GM23338 (cell line): ENCODE measurements at places on chromosomes 13 and 19. TPM values are rescaled to one million over a fixed set of nuclear protein-coding genes. Genes with fewer than 3 reads are reported as not detected.
A peak's percentile ranks its signal among the peaks of the same experiment; 100 is the strongest.

DNA sequence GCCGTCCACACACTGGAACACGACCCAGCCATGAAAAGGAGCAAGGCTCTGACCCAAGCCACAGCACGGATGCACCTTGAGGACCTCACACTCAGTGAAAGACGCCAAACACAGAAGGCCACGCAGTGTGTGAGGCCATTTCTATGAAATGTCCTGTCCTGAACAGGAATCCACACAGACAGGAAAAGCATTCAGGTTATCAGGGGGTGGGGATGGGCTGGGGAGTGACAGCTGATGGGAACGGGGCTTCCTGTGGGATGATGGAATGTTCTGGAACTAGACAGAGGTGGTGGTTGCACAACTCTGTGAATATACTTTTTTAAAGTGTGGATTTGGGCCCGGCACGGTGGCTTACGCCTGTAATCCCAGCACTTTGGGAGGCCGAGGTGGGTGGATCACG is 30.6 kb downstream of the GPX4 start:
- DNase-seq = no peak

The TPGS1 gene
- 29.0 and 38.4 TPM in 2 replicates for total RNA-seq

DNA sequence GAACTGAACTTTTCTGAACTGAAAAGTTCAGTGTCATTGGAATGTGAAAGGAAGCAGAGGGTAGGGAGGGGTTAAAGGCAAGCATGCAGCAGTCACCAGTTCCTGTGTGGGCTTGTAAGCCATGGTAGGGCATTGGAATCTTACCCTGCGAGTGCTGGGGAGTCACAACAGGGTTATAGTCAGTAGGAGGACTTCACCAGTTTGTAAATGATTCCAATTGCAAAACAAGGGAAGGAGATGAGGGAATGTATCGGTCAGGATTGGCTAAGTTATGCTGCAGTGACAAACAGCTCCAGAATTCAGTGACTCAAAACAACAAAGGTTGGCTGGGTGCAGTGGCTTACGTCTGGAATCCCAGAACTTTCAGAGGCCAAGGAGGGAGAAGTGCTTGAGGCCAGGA is 12.8 kb downstream of the LYPD3 start:
- DNase-seq = no peak

The NUFIP1 gene
- 7.7 and 8.7 TPM in 2 replicates for total RNA-seq

The CBY2 gene
- total RNA-seq = 0.42 TPM in 1 of 2 replicates, not detected in the other

DNA sequence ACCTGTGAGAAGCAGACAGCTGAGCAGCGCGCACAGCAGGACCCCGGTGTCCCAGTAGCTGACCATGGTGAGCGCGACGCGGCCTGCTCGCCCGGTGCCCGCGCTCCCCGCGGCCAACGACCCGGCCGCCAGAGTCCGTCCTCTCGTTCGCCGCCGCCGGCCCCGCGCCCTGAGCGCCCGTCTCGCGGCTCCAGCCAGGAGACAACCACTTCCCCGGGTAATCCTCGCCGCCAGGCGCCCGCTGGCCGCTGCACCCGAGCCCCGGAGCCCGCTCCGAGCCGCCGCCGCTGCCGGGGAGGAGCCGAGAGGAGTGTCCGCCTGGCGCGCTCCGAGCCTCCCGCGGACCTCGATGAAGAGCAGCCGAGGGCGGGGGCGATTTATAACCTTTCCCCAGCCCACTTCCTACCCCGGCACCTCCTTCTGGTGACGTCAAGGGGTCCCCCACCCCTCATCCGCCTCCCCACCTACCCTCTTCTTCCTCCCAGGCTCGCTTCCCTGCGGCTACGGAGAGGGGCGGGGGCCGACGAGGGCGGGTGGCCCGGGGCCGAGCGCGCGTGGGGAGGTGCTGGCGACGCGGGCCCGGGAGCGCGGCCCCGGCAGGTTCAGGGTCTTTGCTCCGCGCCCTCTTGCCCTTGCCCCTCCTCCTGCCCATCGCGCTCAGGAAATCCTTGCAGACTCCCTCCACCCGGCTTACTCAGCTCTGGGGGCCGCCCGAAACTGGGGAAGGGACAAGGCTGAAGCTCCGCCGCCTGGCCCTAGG is at the start of gene FLT1:
TSS of gene FLT1 (minus strand) at position 351 of the 760 bp plus-strand sequence. CDS start at position 66, 285 bp downstream.
- peak; percentile 93 for DNase-seq

The PTGIR gene
- total RNA-seq = not detected in 2 replicates

The GAPDHS gene
- not detected in 2 replicates for total RNA-seq

- no peak for DNase-seq
Measured at GRCh38 chr13:43044720-43045301, 21.4 kb downstream of the DNAJC15 start.

The NCR1 gene
- 0.78 and 2.0 TPM in 2 replicates for total RNA-seq

DNA sequence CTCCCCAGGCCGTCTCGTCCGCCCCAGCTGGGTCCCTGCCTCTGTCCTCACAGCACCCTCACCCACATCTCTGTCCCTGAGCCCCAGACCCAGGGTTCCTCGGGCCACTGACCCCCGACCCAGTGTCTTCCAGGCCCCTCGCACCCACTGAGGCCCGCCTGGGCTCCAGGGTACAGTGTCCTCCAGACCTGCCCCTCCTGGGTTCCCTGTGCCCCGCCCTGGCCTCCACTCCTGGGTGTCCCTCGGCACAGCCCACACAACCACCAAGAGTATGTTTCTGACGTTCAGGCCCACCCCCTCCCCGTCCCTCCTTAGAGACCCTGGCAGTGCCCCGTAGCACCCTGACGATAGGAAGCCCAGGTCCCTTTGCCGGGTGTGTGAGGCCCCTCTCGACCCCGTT is 22.6 kb upstream of the NCCRP1 start:
- DNase-seq = no peak

GRCh38 chr19:55603115-55603514 is 2.3 kb upstream of the ZNF865 start:
- no peak for DNase-seq

The OCEL1 gene
- total RNA-seq = 9.6 and 12.7 TPM in 2 replicates

The ZNF613 gene
- total RNA-seq = 11.6 and 18.1 TPM in 2 replicates

GRCh38 chr13:25857830-25858229 is 194.0 kb downstream of the SHISA2 start:
- no peak for DNase-seq

DNA sequence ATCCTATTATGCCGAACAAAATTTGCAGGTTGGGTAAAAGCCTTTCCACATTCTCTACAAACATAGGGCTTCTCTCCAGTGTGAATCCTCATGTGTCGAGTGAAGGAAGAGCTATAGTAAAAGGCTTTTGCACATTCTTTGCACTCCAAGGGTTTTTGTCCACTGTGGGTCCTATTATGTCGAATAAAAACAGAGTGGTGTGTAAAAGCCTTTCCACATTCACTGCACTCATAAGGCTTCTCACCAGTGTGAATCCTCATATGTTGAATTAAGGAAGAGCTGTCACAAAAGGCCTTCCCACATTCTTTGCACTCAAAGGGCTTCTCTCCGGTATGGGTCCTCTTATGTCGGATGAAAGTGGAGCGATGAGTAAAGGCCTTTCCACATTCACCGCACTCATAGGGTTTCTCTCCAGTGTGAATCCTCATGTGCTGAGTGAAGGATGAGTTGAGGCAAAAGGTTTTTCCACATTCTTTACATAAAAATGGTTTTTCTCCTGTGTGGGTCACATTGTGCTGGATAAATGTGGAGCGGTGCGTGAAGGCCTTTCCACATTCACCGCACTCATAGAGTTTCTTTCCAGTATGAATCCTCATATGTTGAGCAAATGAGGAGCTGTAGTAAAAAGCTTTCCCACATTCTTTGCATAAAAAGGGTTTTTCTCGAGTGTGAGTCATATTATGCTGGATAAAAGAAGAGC is 13.6 kb downstream of the ZNF599 start:
- DNase-seq = no peak

GRCh38 chr19:5031231-5032100 is 62.6 kb downstream of the KDM4B start:
- DNase-seq = peak; percentile 91

GRCh38 chr13:98189841-98190505 is 12.9 kb upstream of the RNF113B start:
- DNase-seq = no peak

The CYP2B6 gene
- total RNA-seq = 1.2 and 8.4 TPM in 2 replicates

- peak; percentile 82 for DNase-seq
Measured at GRCh38 chr19:53809518-53810186, 14.5 kb downstream of the NLRP12 start.

GRCh38 chr19:48866692-48867091 is 1.7 kb downstream of the PLEKHA4 start:
- no peak for DNase-seq

DNA sequence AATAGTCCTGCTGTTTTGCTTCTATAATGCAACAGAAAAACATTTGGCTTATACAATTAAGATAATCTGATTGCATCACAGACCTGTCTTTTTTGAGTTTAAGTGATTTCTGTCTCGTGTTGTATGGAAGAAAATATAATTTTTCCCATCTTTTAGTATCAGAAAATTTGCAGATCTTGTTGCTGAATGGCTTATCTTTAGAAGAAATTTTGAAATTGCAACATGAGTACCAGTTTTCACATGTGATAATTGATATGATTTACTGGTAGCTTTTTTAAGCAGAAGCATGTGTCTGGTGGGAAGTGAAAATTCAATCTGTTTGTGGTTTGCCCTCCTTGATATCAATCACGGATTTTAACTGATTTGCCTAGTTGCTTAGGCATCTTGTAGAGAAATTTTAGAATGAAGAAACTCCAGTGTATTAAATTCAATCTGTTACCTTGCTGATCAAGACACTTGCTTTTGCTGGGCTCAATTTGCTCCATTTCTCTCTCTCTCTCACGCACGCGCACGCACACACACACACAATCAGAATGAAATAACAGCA is 89.8 kb upstream of the MYCBP2 start:
- no peak for DNase-seq

- peak; percentile 95 for DNase-seq
Measured at GRCh38 chr19:49672131-49672919, 4.7 kb upstream of the PRMT1 start.
